ENCODE measurements at places on chromosomes 5 and 9. TPM values are rescaled to one million over a fixed set of nuclear protein-coding genes. Genes with fewer than 3 reads are reported as not detected.

DNA sequence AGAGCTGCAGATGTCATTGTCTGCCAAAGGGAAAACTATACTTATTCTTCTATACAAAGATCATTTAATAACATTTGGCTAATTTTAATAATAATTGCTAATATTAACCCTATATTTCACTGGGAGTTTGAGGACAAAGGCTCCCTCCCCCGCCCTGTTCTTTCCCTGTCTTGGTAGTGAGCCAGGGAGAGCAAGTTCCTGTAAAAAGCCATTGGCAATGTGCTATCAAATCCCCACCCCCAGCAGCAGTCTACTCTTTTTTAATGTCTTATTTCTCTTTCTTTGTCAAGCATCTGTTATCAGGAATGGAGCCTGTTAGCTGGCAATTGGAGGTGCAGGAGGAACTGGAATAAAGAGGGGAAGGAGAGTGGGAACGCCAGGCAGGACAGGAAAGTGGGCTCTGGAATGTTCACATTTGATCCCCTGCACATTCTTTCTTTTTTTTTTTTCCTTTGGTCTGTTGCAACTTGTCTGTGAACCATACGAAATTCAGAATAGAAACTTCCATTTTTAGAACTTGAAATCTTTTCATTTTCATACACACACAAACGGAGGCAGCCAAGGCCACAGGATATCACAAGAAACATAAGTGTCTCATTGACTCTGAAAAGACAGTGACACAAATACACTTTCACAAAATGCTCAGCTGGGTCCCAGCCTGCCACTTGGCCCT lies 664.8 kb upstream of the ZNF608 start:
- no peak for DNase-seq
- no peaks in the 10 kb centered on the region for H3K4me1 ChIP-seq
- no peak overlapping the region for H3K4me3 ChIP-seq
- no peaks in the 10 kb centered on the region for H3K36me3 ChIP-seq

DNA sequence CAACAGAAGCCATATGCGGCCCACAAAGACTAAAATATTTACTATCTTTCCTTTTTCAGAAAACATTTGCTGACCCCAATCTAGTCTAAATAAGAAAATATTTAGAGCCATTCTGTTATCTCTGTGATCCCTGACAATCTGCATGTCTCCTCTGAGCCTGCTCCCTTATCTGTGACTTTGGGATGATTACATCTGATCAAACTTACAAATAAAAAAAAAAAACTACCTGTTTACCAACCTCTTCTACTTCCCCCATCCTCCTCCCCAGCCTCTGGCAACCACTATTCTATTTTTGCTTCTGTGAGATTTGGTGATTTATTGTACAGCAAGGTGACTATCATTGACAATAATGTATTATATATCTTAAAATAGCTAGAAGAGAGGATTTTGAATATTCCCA lies 176.3 kb upstream of the CD180 start:
- H3K36me3 ChIP-seq, result no peaks in the 10 kb centered on the region
- H3K4me1 ChIP-seq, result peaks cover 10% of the 10 kb centered on the region
- H3K27me3 ChIP-seq, result peaks cover 27% of the 10 kb centered on the region

DNA sequence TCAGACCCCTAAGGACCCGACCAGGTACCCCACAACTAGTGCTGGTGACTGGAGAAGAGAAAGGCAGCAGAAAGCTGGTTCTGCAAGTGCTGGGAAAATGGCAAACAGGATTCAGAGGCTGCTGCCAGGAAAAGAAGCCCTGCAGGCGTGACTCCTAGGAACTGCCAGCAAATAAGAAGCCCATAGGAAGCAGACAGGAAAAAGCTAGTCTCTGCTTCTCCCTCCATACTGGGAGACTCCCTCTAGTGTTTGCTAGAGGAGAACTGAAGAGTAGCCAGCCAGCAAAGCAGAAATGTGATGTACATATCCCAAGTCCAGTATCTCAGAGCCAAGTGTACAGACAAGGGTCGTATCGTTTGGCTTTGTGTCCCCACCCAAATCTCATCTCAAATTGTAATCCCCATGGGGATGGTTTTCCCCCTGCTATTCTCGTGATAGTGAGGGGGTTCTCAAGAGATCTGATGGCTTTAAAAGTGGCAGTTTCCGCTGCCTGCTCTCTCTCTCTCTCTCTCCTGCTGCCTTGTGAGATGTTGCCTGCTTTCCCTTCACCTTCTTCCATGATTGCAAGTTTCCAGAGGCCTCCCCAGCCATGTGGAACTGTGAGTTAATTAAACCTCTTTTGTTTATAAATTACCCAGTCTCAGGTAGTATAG lies 38.1 kb upstream of the TUSC1 start:
- H3K27me3 ChIP-seq, result no peaks in the 10 kb centered on the region
- no peaks in the 10 kb centered on the region for H3K36me3 ChIP-seq
- no peak for DNase-seq
- no peak overlapping the region for H3K27ac ChIP-seq

DNA sequence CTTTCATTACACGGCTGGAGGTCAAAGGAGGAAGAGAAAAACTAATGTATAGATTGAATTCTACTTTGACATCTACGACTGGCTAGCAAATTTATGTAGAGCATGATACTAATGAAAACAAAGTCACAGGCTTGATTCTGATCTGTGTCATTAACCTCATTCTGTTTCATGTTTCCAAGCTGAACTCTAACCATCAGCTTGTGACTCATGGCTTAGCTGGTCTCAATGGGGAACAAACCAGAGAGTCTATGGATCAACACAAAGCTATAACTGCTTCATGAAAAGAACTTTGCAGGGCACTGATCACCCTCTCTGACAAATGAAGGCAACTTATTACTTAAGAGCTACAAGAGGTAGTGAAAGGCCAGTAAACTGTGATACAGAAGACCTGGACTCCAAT lies 23.6 kb upstream of the PDE4D start:
- H3K27me3 ChIP-seq, result no peaks in the 10 kb centered on the region
- no peak for DNase-seq
- no peak overlapping the region for H3K27ac ChIP-seq
- no peaks in the 10 kb centered on the region for H3K4me1 ChIP-seq
- H3K4me3 ChIP-seq, result no peak overlapping the region
- H3K36me3 ChIP-seq, result no peaks in the 10 kb centered on the region

DNA sequence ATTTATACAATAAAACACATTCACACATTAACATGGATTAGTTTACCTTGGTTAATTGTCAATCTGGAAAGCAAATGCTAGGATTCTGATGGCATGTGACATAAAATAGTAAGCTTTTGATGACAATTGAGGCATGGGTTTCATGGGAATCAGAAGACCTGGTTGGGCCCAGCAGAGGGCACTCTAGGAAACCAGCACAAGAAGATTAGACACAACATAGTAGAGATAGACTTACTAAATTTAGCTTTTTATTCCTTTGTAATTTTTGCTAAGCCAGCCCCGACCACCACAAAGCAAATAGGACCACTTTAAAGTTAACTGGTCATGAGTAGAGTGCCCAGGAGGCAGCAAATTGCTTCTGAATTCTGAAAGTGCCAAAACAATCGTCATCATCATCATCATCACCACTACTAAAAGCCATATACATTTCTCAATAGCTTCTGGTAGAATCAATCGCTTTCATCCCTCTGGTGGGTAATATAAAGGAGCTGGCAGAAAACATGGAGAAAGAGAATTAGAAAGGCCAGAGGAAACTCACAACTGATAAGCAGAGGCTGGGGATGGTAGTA lies 163.2 kb downstream of the ARRDC3 start:
- DNase-seq, result no peak
- H3K27ac ChIP-seq, result no peak overlapping the region
- peaks cover 13% of the 10 kb centered on the region for H3K27me3 ChIP-seq
- peaks cover 3% of the 10 kb centered on the region for H3K4me1 ChIP-seq
- H3K36me3 ChIP-seq, result no peaks in the 10 kb centered on the region

DNA sequence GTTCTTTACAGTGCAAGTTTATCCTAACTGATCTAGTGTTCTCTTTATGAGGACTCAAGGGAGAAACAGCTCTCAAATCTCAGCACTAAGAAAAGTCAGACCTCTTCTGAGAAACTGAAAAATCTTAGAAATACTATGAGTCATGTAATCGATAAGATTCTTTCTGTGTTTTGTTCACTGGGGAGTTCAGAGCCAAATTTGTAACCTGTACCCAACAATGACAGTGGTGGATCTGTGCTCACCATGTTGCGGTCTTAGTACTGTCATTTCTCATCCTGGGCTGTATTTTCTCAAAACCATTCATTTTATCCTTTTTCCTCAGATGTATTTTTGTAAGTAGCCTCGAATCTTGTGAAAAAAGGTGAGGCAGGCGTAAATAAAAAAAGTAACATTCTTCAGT lies 146.4 kb downstream of the ACER2 start:
- no peak for DNase-seq
- peaks cover 8% of the 10 kb centered on the region for H3K4me1 ChIP-seq
- H3K36me3 ChIP-seq, result no peaks in the 10 kb centered on the region
- no peak overlapping the region for H3K27ac ChIP-seq

DNA sequence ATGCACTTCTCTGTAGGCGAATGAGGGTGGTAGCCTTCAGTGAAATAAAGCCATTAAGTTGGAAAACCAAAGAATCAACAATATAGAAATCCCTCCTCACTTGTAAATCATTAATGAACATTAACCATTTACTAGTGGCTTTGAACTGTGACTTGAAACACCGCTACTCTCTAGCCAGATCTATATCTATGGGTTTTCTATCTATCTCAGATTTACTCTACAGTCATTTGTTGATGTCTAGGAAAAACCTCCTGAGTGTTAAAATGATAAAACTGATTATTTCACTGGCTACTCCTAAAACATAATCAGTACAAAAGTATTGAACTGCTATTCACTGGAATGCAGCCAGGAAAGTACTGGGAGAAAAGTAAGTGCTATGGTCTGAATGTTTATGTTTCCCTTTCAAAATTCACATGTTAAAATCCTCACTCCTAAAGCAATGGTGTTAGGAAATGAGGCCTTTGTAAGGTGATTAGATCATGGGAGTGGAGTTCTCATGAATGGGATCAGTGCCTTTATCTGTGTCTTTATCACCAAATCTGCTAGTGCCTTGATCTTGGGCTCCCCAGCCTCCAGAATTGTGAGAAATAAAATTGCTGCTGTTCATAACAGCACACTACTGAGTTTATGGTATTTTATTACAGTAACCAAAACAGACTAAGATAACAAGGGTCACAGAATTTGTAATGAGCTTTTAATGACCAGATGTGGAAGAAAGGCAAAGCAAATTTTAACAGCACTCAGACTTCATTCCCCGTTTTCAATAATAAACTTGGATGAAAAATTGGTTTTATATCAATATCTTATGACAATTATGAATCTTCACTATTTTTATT lies 8.6 kb upstream of the OXCT1 start:
- no peaks in the 10 kb centered on the region for H3K27me3 ChIP-seq
- peaks cover 40% of the 10 kb centered on the region for H3K4me1 ChIP-seq
- no peak overlapping the region for H3K4me3 ChIP-seq
- no peak overlapping the region for H3K27ac ChIP-seq

DNA sequence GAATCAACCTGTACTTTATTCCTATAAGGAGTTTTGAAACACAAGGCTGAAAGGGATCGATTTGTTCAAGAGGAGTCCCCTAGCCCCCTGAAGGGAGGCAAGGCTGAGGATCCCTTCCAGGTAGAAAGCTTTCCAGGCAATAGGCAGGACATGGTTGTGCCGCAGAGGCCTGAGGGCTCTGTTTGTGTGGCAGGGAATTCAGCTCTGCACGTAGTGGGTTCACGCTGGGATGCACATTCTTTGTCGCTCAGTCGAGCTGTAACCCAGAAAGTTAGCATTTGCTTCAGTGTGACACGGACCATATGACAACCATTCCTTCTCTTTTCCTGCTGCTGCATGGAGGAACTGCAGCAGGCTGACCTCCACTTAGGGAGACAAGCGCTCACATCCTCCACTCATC lies 65.6 kb upstream of the TRIO start:
- H3K36me3 ChIP-seq, result no peaks in the 10 kb centered on the region
- H3K4me3 ChIP-seq, result no peak overlapping the region
- no peak for DNase-seq
- no peak overlapping the region for H3K27ac ChIP-seq
- H3K4me1 ChIP-seq, result no peaks in the 10 kb centered on the region
- H3K27me3 ChIP-seq, result no peaks in the 10 kb centered on the region

DNA sequence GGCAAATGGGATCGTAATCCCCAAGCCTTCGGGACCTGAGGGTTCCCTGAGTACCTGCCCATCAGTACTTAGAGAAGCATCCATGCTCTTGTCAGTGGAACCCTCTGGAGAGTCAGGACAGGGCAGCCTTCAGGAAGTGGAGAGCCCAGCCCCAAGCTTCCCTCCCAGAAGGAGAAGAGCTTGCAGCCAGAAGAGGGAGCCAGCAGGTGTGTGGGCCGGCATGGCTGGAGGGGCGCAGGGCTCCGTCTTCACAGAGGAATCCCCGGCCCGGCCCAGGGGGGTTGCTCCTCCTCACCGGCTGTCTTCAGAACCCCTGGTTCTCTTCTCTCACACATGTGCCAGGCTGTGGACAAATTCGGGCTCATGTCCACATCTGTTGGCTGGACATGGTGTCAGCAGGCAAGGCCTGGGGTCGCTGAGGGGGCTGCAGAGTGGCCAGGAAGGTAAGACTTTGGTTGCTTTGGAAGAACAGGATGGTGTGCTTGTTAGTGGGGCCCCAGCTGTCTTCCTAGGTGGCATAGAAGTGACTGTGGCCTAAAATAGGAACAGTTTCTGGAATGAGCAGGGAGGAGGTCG lies 58.9 kb upstream of the RXRA start:
- no peaks in the 10 kb centered on the region for H3K4me1 ChIP-seq
- H3K36me3 ChIP-seq, result no peaks in the 10 kb centered on the region
- no peak overlapping the region for H3K27ac ChIP-seq
- DNase-seq, result no peak
- H3K27me3 ChIP-seq, result peaks cover 11% of the 10 kb centered on the region
- no peak overlapping the region for H3K4me3 ChIP-seq

The SMIM33 gene
- 0.23 TPM for total RNA-seq

The SUSD1 gene
- 6.4 TPM for total RNA-seq

The GMCL2 gene
- not detected for total RNA-seq

The NPR3 gene
- total RNA-seq, result not detected

The RBM27 gene
- total RNA-seq, result 36.0 TPM
